ENCODE measurements at places on chromosomes 5 and 9. TPM values are rescaled to one million over a fixed set of nuclear protein-coding genes. Genes with fewer than 3 reads are reported as not detected.
A peak's percentile ranks its signal among the peaks of the same experiment; 100 is the strongest.

- no peaks in the 10 kb centered on the region for H3K36me3 ChIP-seq
- H3K27ac ChIP-seq: no peak overlapping the region
- H3K4me3 ChIP-seq: no peak overlapping the region
- H3K27me3 ChIP-seq: no peaks in the 10 kb centered on the region
- no peak for DNase-seq
Measured at GRCh38 chr9:29548436-29548835, 1975.2 kb upstream of the C9orf72 start.

GRCh38 chr5:158586054-158586453 lies 513.7 kb downstream of the EBF1 start:
- H3K36me3 ChIP-seq: no peaks in the 10 kb centered on the region
- H3K27me3 ChIP-seq: no peaks in the 10 kb centered on the region
- H3K4me1 ChIP-seq: no peaks in the 10 kb centered on the region
- DNase-seq: no peak

The MVB12B gene
- total RNA-seq: 9.4 TPM

DNA sequence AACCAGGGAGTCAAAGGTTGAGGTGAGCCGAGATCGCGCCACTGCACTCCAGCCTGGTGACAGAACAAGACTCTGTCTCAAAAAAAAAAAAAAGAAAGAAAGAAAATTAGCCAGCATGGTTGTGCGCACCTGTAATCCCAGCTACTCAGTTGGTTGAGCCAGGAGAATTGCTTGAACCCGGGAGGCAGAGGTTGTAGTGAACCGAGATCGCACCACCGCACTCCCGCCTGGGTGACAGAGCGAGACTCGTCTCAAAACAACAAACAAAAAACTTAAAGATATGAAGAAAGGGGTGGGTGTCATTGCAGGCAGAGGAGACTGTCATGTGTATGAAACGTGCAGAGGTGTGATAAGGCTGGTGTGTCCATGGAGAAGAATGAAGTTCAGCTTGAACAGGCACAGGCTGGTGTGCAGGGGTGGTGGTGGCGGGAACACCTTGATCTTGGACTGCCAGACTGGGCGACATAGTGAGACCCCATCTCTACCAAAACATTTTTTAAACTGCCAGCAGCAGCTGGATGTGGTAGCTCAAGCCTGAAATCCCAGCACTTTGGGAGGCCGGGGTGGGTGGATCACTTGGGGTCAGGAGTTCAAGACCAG lies 69.6 kb downstream of the UGCG start:
- DNase-seq: no peak
- H3K4me1 ChIP-seq: peaks cover 14% of the 10 kb centered on the region
- no peaks in the 10 kb centered on the region for H3K36me3 ChIP-seq
- H3K27ac ChIP-seq: peak overlapping the region; percentile 40
- no peaks in the 10 kb centered on the region for H3K27me3 ChIP-seq

GRCh38 chr9:36457836-36458429 lies 57.9 kb upstream of the RNF38 start:
- H3K36me3 ChIP-seq: no peaks in the 10 kb centered on the region
- H3K27me3 ChIP-seq: no peaks in the 10 kb centered on the region
- no peak overlapping the region for H3K27ac ChIP-seq

DNA sequence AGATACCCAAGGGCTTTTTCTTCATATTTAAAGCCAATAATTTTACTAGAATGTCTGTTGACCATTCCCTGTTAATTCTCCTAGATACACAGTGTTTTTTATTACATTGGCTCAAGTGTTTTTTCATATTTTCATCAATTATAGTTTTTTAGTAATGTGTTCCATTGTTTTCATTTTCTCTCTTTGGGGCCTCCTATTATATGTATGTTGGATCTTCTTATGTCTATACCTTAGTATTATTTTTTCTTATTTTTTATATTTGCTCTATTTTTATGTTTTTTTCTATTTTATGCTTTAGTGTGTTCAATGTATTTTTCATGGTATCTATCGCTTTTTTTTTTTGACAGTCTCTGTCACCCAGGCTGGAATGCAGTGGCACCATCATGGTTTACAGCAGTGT lies 7.5 kb downstream of the KIAA1958 start:
- H3K4me3 ChIP-seq: no peak overlapping the region
- DNase-seq: no peak
- H3K27me3 ChIP-seq: no peaks in the 10 kb centered on the region
- H3K27ac ChIP-seq: no peak overlapping the region
- H3K36me3 ChIP-seq: no peaks in the 10 kb centered on the region

Measured in Panc1 (cell line).